Hematopoietic multipotent progenitor cell treated with erythropoietin and hydrocortisone succinate and interleukin-3 and kit ligand, for 4 days (in vitro differentiated cells): ENCODE measurements at places on chromosomes 2 and 18.
A peak's percentile ranks its signal among the peaks of the same experiment; 100 is the strongest.

- DNase-seq = no peak
Measured at GRCh38 chr18:27500531-27500930, 315.4 kb upstream of the CHST9 start.

GRCh38 chr2:172293952-172294351 is 133.4 kb upstream of the ITGA6 start:
- DNase-seq = peak; percentile 47

GRCh38 chr2:190678444-190679162 is 29.7 kb downstream of the NAB1 start:
- peak; percentile 31 for DNase-seq

- DNase-seq = peak; percentile 87
Measured at GRCh38 chr2:57598551-57598950, 448.1 kb upstream of the VRK2 start.
